ENCODE measurements at places on chromosomes 1 and 21.

- no peak for DNase-seq
Measured at GRCh38 chr1:48526008-48526710, 54.2 kb upstream of the SPATA6 start.

GRCh38 chr1:51628715-51629590 lies 12.1 kb downstream of the OSBPL9 start:
- DNase-seq = no peak

GRCh38 chr1:206579747-206580437 lies 32.4 kb downstream of the EIF2D start:
- DNase-seq = peak; percentile 97

GRCh38 chr21:39552856-39553255 lies 59.9 kb upstream of the B3GALT5 start:
- DNase-seq = no peak

DNA sequence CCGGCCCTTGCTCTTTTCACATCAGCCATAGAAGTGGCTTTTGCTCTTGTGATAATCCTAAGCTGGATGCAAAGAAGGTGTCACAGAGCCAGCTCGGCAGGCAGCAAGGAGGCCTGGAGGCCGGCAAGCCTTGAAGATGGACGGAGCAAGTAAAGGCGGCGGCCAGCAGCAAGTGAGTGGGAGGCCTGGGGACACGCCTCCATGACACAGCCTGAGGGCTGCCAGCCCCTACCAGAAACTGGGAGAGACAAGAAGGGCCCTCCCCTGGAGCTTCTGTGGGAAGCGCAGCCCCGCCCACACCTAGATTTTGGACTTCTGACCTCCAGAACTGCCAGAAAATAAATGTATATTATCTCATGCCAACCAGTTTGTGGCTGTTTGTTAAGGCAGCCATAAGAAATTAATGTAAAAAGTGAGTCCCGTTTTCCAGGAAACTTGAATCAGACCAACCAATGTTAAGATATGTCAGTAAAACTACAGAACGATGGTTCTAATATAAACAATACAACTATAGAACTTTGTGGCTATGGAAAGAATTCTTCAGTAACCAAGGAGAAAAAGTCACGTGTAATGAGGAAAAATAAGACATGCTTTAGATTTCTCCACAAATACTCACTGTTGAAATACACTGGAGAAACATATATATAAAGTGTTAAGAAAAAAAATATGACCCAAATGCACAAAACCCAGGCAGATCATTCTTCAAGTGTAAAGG lies 49.9 kb downstream of the BACE2 start:
- no peak for DNase-seq

DNA sequence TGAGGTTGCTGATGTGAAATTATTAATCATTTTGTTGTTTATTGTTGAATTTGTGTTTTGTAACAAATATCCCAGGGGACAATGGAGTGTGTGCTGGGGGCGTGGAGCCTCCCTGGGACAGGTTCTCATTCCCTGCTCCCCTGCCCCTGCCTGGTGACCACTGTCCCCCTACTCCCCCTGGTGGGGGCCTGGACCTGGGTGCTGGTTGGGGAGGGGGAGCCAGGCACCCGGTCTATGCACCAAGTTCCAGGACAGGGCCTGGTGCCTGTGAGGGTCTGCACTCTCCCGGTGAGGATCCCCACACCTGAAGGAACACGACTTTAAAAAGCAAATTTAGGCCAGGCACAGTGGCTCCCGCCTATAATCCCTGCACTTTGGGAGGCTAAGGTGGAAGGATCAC lies 42.4 kb downstream of the CHD5 start:
- DNase-seq = no peak

- no peak for DNase-seq
Measured at GRCh38 chr1:204705888-204706837, 20.6 kb upstream of the LRRN2 start.

DNA sequence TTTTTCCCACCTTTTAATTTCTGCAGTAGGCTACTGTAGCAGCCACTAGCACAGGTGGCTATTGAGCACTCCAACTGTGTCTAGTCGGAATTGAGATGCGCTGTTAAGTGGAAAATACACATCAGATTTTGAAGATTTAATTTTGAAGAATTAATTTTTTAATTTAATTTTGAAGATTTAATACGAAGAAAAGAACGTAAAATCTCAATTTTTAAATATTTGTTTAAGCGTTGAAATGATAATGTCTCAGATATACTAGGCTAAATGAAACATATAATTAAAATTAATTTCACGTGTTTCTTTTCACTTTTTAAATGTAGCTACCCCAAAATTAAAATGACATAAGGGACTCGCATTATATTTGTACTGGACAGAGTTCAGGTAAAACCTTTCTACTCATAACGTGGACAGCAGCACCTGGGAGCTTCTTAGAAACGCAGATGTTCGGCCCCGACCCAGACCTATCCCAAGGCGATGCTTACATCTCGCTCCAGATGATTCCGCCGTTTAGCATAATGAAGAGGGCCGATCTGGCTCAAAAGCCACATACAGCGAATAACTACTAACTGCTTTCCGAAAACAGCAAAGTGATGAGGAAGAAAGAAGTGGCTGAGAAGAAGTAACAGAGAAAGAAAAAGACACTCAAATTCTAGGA lies 717 bp downstream of the CRYZL1 start:
- DNase-seq = no peak

DNA sequence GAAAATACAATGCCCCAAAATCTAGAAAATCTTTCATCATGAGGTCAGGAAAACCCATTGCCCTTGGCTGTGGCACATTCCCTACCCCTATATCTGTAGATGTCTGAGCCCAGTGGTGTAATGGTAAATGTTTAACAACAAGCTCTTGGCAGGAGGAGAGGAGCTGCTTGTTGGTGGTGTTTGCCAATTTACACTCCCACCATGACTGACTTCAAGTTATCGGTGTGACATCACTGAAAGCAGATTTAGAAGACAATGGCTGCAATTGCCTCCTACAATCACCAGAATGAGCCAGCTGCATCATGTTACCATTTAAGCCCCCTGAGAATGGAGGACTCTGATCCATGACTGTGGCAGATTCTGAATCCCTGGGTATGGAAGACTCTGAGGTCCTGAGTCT lies 70.9 kb downstream of the SDC3 start:
- DNase-seq = no peak

DNA sequence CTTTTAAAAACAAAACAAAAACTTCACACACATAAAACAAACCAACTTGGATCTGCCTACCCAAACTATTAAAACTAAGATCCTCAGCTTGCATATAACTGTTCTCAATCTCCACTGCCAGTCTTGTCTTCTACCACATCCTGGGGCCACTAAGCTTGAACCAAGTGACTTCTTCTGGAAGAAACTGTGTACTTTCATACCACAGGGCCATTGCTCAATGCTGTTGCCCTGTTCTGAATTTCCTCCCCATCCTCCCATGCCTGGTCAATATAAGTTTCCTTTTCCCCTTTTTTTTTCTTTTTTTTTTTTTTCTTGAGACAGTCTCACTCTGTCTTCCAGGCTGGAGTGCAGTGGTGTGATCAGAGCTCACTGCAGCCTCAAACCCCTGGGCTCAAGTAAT lies 109.9 kb downstream of the KIAA0319L start:
- DNase-seq = peak; percentile 73

DNA sequence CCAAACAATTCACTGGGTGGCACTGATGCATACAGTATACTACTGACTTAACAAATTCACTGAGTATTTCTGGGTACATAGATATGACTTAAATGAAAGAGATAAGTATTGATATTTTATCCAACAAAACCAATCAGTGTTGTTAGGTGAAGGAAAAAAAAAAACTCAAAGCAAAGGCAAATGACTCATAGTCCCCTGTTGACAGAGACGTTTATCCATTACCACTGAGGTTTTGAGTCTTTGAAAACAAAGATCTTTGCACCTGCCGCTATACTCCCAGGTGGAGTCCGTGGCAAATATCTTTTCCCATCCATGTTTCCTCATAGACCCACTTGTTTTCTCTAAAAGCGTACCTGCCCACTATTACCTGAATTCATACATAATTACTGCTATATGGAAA lies 18.4 kb downstream of the DYNLT5 start:
- no peak for DNase-seq

GRCh38 chr1:23854568-23854967 lies 13.5 kb downstream of the FUCA1 start:
- DNase-seq = no peak

DNA sequence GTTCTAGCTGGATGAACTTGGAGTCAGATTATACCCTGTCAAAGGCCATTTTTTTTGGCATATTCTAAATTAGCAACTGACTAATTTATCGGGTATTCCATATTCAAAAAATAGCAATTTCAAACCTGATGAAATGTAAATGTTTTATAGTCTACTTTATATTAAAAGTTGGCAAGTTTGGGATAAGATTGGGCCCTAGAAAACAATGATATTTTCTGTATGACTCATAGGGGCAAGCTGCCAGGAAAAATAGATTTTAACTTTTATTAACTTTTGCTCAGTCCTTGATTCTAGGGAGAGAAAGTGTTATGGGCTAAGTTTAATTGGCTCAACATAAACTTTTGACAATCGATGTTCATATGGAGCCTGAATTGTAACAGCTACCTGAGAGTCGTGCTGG lies 576.9 kb upstream of the B3GALT2 start:
- no peak for DNase-seq

DNA sequence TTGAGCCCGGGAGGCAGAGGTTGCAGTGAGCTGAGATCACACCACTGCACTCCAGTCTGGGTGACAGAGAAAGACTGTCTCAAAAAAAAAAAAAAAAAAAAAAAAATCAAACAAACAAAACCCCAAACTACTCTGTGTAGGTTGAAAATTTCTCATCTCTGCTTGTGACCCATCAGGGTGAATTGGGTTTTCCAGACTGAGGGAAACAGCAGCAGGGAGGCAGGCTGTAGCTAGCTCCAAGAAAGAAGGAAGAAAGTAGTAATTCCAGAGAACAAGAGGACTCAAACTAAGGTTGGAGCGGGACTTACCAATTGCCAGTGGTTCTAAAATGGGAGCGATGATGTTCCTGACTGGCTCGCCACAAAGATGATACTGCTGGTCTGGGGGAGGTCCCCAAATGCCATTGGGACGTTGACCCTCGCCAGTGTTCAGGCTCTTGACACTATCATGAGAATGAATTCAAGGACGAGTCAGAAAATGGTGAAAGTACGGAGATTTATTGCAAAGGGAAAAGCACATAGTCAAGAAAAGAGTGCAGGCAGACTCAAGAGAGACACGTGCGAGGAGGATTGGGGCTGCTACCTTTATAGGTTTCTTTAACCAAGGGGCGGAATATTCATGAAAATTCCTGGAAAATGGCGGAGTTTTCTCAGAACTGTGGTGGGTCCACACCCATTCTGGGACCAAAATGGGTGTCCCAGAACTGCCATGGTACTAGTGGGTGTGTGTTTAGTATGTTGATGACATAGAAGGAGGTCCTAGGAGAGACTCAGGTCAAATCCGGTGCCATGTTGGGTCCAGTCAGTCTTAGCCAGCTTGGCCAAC lies 13.4 kb downstream of the AADACL4 start:
- no peak for DNase-seq

DNA sequence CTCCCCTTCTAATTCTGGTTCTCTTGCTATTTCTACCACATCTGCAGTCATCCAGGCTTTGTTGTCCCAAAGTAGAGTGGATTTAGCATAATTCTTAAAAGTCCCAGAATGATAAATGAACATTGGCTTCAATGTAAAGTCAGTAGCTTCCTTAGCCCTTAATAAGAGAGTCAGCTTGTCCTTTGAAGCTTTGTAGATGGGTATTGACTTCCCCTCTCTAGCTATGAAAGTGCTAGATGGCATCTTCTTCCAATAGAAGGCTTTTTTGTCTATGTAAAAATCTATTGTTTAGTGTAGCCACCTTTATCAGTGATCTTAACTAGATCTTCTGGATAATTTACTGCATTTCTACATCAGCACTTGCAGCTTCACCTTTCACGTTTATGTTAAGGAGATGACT lies 181.4 kb upstream of the B3GALT2 start:
- no peak for DNase-seq

GRCh38 chr1:45097079-45097478 lies 85.0 kb downstream of the UROD start:
- no peak for DNase-seq

GRCh38 chr1:2413495-2414296 lies 1.3 kb upstream of the PEX10 start:
- DNase-seq = no peak

GRCh38 chr1:185156288-185156853 lies 382 bp downstream of the TRMT1L start:
- DNase-seq = no peak

- DNase-seq = no peak
Measured at GRCh38 chr1:53112271-53112774, 30.1 kb downstream of the SLC1A7 start.

- DNase-seq = peak; percentile 51
Measured at GRCh38 chr1:167658574-167659328, 28.7 kb downstream of the RCSD1 start.

- peak; percentile 74 for DNase-seq
Measured at GRCh38 chr1:15429701-15430149, 8.5 kb upstream of the CTRC start.

GRCh38 chr1:26378088-26378878 lies 5.7 kb upstream of the ZNF683 start:
- DNase-seq = peak; percentile 55

- peak; percentile 69 for DNase-seq
Measured at GRCh38 chr1:193104502-193104906, 710 bp downstream of the GLRX2 start.

DNA sequence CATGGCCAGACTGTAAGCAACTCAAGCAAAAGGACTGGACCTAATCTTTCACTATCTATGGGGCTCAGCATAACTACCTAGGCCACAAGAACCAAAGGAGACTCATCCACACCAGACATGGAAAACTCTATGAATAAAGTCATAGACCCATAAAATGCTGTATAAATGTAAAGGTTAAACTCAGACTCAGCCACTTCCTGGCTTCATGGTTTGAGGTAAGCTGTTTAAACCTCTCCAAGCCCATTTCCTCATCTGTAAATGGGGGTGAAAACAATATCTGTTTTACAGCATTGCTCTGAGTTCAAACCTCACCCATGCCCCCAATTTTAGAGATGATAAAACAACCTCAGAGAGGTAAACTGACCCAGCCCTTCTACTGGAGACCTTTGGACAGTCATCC lies 4.0 kb upstream of the SMIM12 start:
- DNase-seq = no peak
